Activated CD4-positive, alpha-beta T cell treated with anti-CD3 and anti-CD28 coated beads for 36 hours (primary cell): ENCODE measurements at places on chromosomes 3 and 15. TPM values are rescaled to one million over a fixed set of nuclear protein-coding genes. Genes with fewer than 3 reads are reported as not detected.

- no peak for DNase-seq
Measured at GRCh38 chr3:133988631-133989161, 41.0 kb downstream of the SLCO2A1 start.

DNA sequence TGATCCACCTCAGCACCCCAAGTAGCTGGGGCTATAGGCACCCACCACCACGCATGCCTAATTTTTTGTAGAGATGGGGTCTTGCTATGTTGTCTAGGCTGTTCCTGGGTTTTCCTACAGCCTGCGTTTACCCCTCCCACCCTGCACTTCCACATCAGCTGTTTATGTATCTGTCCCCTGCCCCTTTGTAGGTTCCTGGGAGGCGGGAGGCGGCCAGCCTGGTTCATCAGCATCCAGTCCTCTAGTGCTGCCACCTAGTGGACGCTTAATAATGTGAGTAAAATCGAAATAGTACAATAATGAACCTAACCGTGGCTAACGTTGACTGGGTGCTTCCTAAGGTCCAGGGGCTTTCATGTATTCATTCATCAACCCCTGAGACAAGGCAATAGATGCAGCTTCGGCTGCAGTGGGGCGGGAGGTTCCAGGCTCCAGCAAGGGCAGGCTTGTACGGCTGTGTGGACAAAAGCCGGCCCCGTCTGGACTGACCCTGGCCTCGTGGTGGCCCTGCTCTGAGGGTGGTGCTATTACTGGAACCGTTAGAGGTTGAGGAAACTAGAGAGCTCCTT, 1.2 kb upstream of the LCTL start:
- peak; percentile 76 for DNase-seq

GRCh38 chr3:40989141-40990061, 209.9 kb upstream of the CTNNB1 start:
- no peak for DNase-seq

DNA sequence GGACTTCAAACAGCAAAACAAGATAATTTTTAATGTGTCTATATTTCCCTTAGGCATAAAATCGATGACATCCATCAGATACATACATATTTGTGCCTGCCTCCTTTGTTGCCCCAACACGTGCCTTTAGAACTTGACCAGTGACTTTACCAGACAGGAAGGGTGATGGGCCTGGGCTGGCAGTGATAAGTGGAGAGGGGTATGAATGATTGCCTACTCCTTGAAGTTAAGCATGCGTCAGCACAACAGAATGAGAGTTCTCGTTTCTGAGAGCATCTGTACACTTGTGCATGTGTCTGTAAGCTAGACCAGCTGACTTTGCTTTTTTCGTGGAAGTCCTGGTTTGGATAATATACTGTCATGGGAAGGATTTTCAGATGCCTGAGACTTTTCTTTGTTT, 54.9 kb upstream of the COL6A6 start:
- no peak for DNase-seq

DNA sequence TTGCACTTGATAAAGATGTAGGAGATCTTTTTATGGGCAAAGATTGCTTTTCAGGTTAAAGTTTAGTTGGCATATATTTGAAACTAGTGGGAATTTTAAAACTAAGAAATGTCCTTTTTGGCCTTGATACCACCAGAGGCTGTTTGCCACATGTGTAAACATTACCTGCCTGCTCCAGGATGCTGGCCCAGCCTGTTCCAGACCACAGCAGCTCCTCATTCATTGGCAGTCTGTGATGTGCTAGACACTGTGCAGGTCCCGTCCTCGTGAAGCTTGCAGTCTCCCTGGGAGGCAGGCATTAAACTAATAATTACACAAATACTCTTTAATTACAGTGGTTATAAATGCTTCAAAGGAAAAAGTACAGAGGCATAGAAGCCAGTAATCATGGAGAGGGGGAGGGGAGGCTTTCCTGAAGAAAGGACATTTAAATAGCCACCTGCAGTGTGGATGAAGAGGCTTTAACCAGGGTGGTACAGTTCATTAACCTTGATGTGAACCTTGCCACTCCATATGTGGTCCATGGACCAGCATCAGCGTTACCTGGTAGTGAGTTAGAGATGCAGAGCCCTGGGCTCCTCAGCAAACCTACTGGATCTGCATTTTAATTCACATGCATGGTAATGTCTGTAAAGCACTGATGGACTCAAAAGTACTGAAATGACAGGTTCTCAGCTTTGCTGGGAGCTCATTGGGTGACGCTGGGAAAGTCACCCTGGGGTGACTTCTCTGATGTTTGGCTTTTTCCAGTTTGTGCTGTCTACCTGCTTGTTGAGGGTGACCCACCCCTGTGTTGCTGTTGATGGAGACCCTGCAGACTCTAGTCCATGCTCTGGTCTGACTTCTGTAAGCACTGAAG, 5.3 kb downstream of the ZNF710 start:
- DNase-seq: peak; percentile 44

GRCh38 chr15:98779463-98780071, 131.2 kb downstream of the IGF1R start:
- peak; percentile 87 for DNase-seq

DNA sequence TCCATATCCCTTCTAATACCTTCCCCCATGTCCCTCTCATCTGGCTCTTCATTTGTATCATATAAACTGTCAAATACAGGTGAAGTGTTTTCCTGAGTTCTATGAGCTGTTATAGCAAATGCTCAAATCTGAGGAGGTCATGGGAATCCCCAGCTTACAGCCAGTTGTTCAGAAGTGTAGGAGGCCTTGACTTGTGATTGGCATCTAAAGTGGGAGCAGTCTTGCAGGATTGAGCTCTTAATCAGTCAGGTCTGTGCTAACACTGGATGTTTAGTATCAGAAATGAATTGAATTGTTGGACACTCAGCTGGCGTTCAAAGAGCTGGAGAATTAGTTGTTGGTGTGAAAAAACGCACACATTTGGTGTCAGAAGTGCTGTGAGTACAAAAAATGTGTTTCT, 65.0 kb downstream of the IFT57 start:
- no peak for DNase-seq

GRCh38 chr3:52317208-52318000, 1.3 kb downstream of the DNAH1 start:
- peak; percentile 83 for DNase-seq

- DNase-seq: no peak
Measured at GRCh38 chr15:91521996-91522395, 331.5 kb upstream of the SLCO3A1 start.

DNA sequence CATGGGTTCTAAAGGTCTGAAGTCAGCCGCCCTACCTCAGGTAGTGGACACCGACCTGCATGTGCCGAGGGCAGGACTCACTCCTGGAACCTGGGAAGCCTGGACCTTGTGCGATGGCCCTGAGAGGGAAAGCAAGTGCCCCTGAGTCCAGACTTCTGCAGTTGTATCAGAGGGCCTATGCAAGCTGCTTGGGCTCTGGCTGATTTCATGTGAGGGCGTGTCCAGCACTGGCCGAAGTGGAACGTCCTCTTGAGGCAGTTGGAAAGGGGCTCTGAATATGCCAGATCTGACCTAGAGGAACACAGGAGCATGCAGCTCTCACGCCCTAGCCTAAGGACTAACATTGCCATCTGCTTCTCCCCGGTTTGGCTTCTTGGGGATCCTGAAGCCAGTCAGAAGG, 2.5 kb upstream of the CAMP start:
- DNase-seq: no peak

DNA sequence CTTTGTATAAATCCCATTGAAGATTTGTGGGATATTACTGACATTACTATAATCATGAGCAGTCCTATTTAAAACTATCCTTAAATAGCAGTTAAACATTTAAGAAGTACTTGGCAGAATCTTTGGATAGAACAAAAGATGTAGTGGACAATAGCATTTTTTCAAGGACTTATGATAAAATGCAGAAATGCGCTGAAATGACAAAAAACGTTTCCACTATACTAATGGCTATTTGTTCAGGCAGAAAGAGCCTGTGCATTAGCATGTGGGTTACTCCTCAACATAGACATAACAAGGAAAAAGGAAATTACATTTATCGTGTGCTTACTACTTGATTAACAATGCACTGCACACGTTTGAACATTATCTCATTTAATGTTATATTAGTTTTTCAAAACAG, 80.7 kb downstream of the GADL1 start:
- DNase-seq: no peak

DNA sequence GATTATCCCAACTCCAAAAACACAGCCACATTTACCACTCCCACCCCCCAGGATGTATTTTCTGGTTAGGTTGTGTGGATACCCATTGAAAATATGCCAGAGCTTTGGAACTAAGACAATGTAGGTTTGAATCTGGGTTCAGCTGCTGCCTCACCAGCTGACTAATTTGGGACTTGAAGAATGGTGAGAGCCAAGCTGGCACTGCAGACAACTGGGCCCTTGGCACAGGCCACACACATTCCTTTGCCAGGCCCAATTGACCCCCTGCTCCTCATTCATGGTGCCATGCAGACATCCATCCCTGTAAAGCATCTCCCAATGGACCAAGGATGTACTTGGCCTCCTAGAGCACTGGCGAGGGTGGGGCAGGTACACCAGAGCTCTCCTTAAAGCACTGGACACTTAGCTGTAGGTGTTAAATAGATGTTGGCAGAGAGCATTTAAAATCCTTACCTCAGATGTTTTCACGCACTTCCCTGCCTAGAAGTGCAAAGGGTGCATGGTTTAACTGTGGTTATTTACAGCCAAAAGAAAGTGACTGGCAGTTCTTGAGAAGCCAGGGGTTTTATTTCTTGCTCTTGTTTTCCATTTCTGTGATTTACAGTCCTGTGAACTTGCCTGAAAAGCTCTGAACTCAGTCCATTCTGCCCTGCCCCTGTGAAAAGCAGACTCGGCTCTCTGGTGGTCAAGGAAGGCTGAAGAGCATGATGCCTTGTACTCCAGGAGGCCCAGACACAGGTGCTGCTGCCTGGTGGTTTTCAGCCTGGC, 138.5 kb downstream of the CLSTN2 start:
- DNase-seq: no peak

GRCh38 chr3:70400194-70400593, 87.8 kb upstream of the MDFIC2 start:
- no peak for DNase-seq

DNA sequence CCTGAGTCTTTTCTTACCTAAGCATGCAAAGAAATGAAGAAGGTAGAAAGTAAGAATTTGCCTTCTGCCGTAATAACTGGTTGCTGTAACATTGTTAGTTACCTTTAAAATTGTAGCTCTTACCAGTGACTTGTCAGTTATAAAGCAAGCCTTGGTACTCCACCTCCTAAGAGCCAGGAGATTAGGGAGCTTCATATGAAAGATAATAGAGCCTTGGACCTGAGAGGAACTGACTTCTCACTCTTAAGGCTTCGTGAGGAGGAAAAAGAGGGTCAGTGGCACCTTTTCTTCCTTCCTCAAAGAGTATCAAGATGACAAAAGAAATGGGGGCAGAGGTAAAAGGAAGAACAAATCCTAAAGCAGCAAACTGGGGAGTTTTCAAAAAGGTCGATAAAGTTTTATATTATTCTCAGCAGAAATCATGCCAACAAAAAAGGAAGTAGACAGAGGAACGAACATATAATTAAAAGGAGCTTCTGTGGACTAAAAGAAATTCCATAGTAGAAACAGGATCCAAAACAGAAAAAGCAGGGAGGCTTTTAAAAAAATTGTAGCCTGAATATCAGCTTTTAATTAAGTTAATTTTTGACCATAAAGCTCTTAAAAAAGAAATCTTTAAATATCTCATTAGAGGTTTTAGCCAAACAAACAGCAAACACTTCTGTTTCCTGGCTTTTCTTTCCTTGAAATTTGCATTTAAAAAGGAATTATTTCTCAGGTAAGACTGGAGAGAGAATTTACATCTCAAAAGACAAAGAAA, 847.1 kb upstream of the ALCAM start:
- no peak for DNase-seq

GRCh38 chr3:78963771-78964170, 804.0 kb downstream of the ROBO1 start:
- DNase-seq: no peak

DNA sequence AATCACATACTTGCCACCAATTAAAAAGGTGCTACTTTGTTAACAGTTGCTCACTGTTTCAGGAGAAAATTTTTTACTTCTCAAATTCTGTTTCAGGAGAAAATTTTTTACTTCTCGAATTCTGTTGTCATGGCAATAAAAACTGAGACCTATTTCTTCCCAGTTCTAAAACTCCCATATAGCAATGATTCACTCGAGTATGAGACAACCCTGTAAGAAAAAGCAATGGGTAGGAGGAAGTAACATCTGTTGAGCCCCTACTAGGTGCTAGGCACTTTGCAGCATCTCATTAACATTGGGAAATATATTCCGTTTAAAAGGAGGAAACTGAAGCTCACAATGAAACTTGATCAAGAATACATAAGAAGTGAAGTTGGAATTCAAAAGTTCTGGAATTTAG, 35.1 kb upstream of the IGSF11 start:
- DNase-seq: no peak

- no peak for DNase-seq
Measured at GRCh38 chr3:16379838-16380237, 114.8 kb downstream of the OXNAD1 start.

DNA sequence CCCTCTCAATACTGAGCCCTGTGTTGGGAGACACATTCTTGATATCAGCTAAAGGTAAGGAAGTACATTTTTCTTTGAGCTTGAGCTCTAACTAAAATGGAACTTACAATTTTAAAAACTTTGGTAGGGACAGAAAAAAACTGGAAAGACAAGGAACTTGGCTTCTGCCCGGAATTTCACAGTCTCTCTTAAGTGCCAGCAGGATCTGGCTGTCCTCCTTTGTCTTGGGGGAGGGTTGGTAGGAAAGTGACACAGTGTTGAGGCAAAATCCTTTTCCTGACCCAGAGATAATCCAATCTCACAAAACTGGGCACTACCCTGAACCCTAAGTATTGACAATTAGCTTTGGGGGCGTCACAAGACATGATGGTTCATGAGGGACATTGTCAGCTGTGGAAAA, 45.3 kb downstream of the ZPLD1 start:
- DNase-seq: no peak

The DAZL gene
- total RNA-seq: not detected

The AGBL1 gene
- total RNA-seq: 0.05 TPM

The GASK1A gene
- not detected for total RNA-seq

The KCTD6 gene
- total RNA-seq: 7.1 TPM

The TMOD2 gene
- 5.4 TPM for total RNA-seq

The KY gene
- not detected for total RNA-seq

The RHCG gene
- total RNA-seq: not detected
